ENCODE measurements at places on chromosomes 3 and 15.

DNA sequence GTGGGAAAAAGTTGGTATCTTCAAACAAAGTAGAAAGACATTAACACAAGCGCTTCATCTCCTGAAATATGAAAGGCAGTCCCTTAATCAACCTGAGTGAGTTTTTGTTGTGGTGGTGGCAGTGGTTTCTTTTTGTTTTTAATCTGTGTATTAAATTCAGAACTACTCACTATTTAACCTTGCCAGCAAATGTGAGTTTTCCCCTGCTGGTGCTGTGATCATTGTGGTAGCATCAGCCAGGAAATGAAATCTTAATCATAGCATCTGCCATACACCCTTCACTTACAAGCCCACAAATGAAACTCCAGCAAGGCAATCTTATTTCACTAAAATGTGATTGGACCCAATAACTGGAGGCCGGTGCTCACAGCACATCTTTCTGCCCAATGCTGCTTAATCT, 229.7 kb downstream of the SHOX2 start:
- DNase-seq, result no peak

DNA sequence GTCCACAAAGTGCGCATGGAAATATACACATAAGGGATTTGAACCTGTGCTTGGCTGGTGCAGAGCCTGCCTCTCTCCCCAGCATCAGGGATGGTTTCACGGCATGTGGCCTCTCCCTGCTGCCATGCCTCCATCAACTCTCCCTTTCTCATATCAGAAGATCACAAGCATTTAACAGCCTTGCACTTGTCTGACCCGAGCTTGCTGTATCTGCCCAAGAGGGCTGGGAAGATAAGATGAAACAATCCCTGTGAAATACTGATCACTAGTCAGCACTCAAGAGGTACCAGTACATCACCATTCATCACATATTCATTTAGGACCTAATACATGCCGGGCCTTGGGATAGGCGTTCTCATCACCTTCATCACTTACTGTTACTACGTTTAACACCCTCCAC, 107.6 kb upstream of the ARHGEF3 start:
- no peak for DNase-seq

- DNase-seq, result no peak
These were observed 8.2 kb downstream of the TBC1D23 start for GRCh38 chr3:100269001-100269400.

GRCh38 chr3:17850448-17850847, 108.0 kb upstream of the TBC1D5 start:
- DNase-seq, result no peak

GRCh38 chr15:89114990-89115389, 26.7 kb downstream of the ABHD2 start:
- DNase-seq, result no peak

DNA sequence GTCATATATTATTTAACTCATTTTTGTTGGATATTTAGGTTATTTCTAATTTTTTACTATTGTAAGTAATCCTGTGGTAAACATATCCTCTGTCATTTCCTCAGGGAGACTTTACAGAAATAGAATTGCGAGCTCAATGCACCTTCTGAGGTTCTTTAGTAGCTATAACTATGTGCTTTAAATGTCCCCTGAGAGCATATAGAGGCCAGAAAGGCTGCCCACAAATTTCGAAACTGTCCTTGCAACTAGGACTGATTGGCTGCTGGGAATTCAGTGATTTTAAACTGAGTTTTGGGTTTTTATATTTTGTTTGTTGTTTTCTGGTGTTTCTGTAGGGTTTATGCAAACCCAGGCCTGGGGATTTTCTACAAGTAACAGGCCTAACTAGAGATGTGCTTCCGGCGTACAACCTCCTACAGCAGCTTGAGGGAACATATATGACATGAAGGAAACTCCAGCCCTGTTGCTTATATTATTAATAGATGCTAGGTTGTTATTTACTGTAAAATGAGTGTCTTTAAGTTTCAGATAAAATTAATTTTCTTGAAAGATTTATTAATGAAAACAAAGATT, 29.1 kb upstream of the P4HTM start:
- DNase-seq, result peak; percentile 30

DNA sequence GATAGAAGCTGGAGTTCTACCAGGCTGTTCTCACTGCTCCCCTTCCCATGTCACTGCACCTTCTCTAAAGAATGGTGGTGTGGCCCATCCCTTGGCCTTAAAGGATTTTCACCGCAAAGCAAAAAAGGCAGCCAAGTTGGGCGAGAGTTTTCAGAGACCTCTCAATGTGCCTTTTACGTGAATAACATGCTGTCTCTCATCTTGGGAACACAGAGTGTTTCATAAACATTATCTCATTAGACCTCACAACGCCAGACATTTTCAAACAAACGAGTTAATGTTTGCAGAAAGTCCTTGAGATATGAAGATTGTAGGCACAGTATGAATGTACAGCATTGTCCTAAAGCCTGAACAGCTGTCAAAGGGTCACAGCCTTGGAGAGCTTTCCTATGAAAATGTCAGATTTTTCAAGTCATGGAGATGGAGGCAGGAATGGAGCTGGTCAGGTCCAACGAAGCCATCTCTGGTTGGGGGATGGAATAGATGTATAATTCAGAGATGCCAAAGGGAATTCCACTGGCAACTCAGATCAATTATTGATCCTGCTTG, 21.3 kb downstream of the TM4SF1 start:
- no peak for DNase-seq

DNA sequence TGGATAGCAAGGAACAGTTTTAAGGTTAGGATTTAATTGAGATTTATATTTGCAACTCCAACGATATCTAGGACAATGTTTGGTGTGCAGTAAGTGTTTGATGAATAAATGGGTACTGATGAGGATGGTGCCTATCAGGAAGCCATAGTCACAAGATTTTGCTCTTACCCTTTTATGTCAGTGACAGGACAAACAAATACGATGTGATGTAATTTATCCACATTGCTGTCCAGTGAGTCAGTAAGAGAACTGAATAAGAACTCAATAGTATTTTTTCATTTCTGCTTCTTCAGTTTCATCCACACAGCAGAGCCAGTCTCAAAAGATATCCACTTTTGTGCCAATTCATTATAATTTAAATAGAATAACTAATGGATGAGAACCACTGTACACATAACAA, 18.5 kb downstream of the C3orf85 start:
- DNase-seq, result no peak

DNA sequence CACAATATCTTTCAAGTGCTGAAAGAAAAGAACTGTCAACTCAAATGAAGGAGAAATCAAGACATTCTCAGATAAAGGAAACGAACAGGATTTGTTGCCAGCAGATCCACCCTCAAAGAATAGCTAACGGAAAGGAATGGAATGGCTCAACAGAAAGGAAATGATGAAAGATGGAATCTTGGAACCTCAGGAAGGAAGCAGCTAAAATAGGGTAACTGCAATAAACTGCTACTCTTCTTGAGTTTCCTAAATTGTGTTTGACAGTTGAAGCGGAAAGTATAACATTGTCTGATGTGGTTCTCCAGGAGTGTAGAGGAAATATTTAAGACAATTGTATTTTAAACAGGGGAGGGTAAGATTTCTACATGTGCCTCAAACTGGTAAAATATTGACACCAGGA, 22.0 kb downstream of the PRR23E start:
- no peak for DNase-seq

GRCh38 chr3:71064956-71065763, 518.4 kb downstream of the FOXP1 start:
- DNase-seq, result no peak

GRCh38 chr3:45981346-45982074, 14.1 kb downstream of the FYCO1 start:
- no peak for DNase-seq

DNA sequence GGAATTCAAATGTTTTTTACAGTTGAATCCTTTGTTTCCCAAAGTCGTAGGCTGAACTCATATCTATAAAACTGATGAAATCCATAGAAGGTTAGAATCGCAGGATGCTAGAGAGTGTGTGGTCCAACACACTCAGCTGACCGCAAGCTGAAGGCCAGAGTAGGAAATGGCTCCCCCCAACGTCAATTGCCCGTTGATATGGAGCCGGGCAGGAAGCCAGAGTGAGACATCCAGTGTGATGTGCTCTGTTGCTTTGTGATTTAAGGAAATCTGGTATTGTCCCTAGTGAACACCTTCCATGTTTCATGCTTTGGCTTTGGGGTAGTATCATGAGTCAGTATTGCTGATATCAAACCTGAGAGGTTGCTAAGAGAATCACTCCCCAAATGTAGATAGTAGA, 5.8 kb upstream of the MEX3B start:
- no peak for DNase-seq

DNA sequence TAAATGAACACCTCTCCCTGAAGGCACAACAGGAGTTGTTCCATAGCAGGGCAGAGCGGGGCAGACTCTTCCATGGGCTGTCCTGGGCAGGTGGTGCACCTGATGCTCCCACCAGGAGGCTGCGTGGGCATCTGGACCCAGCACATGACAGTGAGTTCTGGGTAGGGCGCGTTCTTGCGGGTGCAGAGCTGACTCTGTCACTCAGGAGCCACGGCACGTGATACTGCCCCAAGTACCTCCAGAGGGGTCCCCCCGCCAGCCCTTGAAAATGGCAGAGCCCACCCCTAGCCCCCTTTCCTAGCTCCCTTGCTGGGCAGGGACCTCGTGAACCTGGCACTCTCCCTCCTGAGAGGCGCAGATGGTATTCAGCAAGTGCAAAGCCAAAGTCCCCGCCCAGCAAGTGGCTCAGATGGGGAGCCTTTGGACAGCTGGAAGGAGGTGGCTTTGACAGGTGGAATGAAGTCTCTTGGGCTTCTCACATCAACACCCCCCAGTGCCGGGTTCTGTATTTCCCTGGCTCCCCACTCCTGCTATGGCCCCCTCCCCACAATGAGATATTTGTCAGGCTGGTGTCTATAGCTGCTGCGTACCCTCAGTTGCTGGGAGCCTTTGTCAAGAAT, 172.1 kb downstream of the TBC1D2B start:
- peak; percentile 24 for DNase-seq

DNA sequence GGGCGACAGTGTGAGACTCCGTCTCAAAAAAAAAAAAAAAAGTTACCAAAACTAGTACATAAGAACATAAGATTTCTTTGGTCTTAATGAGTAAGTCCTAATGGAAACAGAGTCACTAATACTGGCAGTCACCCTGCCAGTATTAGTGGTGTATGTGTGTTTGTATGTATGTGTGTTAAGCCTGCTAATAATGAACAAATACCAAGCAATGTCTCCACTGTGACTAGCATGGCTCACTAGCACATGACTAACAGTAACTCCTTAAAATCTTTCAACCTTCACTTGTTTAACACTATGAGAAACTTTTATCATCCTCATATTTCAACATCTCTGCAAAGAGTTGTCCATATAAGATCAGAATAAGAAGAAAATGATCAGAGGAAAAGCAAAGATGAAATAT, 231.0 kb upstream of the ATP11B start:
- no peak for DNase-seq

DNA sequence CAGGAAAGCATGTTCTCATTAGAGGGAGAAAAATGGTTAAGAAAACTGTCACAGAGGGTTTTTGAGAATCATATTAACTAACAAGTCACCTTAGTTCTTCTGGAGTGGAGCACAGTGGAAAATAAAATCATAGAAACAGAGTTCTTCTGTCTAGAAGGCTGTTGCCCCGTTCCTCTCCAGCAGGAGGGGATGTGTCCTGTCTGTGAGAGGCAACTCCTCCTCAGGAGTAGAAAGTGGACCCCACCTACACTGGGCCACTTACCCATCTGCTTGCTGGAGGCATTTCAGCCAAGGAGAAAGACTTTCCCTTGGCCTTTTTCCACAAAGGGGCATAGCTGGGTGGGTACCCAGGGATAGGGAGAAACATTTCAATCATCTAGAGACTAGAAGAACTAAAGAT, 106.6 kb downstream of the SSR3 start:
- DNase-seq, result no peak

DNA sequence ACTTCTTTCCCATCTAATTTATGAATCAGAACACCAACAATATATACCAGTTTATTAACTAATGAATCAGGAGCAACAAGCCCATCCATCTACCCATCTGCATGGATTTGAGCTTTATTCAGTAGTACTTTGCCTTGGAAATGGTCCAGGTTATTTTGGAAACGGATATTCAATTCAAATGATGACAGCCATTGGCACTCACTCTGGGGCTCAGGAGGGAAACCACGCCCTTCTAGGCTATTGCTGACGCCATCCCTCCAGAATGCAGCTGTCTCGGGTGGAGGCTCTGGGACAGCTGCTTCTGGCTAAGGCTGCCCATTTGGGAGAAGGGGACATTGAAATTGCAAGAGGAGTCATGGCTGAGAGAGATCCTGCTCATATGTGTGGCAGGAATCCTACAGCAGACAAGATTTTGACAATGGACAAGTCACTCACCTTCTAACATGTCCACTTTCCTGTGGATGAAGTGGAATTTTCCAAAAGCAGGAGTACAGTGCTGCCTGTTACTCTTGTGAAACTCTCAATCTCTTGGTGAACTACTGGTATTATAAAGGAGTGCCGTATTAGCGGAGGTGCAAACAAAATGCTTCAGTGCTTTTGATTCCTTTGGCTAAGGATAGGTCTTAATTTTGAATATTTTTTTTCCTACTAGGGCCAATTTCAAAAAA, 29.3 kb upstream of the TRAK1 start:
- DNase-seq, result peak; percentile 91

GRCh38 chr3:43180694-43181093, 74.8 kb upstream of the POMGNT2 start:
- DNase-seq, result no peak

GRCh38 chr15:50280271-50280670, 14.7 kb upstream of the HDC start:
- DNase-seq, result no peak

DNA sequence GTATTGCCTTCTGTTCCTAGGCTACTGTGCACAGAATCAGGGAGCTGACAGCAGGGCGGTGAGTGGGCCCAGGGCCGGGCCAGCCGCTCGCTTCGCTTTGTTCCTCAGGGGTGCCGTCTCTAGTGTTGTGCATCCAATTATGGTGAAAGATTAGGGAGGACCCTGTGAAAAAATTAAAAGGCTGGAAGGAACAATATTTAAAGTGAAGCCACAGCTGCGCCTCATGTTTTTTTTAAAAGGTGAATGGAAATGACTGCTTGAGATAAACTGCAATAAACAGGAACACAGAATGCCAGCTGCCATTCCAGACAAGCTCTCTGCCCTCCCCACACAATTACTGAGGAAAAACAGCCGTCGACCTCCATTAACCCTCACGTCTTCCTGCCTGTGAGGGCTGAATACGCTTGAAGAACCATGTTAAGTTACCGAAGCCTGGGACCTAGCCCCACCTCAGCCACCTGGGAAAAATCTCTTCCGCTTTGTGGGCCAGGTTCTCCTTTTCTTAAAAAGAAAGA, 132.0 kb upstream of the IL12A start:
- DNase-seq, result no peak
